ENCODE measurements at places on chromosomes 3 and 15. TPM values are rescaled to one million over a fixed set of nuclear protein-coding genes. Genes with fewer than 3 reads are reported as not detected.

GRCh38 chr3:38563886-38564270, 67.7 kb downstream of the EXOG start:
- no peaks in the 10 kb centered on the region for H3K27me3 ChIP-seq
- no peaks in the 10 kb centered on the region for H3K36me3 ChIP-seq
- H3K27ac ChIP-seq: no peak overlapping the region
- H3K4me3 ChIP-seq: no peak overlapping the region

DNA sequence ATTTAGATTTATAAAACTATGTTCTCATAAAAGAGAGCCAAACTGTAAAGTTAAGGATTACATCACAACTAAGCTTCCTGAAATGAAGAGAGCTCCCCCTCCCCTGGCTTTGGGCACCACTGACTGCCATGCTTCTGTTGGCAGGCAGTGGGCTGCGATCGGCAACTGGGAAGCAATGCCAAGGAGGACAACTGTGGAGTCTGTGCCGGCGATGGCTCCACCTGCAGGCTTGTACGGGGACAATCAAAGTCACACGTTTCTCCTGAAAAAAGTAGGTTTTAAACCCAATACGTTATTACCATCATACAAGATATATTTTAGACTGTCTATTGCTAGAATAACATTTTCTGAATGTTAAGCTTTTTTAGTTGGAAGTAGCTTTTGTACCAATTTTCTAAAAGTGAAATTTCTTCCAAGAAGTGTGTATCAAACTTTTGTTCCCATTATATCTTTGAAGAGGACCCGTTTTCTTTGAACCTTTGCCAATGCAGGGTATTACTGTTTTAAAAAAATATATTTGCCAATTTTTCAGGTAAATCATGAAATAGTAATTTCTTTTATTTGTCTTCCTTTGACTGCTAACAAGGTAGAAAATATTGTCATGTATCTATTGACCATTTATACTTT, 184.1 kb downstream of the ADAMTSL3 start:
- no peak overlapping the region for H3K27ac ChIP-seq
- no peaks in the 10 kb centered on the region for H3K36me3 ChIP-seq
- no peaks in the 10 kb centered on the region for H3K4me1 ChIP-seq
- DNase-seq: peak; percentile 36
- H3K27me3 ChIP-seq: no peaks in the 10 kb centered on the region

DNA sequence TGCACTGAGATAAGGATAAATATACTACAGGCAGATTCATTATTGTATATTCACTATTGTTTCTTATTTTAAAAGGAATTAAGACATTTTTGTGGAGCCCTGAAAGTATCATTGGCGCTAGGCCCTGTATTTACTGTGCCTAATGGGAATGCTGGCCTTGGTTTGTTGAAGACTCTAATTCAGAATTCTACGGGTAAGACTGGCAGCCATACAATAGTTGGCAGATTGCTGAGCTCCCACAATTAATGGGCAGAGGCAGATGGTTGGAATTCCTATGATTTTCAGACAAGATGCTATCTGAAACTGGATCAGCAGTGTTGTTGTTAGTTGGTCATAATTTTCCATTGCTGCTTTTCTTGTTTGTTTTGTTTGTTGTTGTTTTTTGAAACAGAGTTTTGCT, 14.7 kb downstream of the PGBD4 start:
- no peak overlapping the region for H3K27ac ChIP-seq
- H3K4me1 ChIP-seq: no peaks in the 10 kb centered on the region
- H3K27me3 ChIP-seq: no peaks in the 10 kb centered on the region
- no peak for DNase-seq
- no peak overlapping the region for H3K4me3 ChIP-seq

DNA sequence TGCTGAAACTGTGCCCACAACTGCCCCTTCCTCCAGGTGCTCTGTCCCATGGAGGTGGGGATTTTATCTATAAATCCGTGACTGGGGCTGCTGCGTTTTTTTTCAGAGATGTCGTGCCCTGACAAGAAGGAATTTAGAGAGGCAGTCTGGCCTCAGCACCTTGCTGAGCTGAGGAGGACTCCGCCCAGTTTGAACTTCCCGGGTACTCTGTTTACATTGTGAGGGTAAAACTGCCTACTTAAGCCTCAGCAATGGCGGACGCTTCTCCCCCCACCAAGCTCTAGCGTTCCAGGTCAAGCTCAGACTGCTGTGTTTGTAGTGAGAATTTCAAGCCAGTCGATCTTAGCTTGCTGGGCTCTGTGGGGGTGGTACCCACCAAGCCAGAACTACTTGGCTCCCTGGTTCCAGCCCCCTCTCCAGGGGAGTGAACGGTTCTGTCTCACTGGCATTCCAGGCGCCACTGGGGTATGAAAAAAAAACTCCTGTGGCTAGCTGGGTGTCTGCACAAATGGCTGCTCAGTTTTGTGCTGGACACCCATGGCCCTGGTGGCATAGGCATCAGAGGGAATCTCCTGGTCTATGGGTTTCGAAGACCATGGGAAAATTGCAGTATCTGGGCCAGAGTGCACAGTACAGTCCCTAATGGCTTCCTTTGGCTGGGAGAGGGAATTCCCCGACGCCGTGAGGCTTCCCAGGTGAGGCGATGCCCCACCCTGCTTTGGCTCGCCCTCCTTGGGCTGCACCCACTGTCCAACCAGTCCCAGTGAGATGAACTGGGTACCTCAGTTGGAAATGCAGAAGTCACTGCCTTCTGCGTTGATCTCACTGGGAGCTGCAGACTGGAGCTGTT, 68.5 kb upstream of the SGO1 start:
- H3K27ac ChIP-seq: no peak overlapping the region
- H3K27me3 ChIP-seq: no peaks in the 10 kb centered on the region
- no peaks in the 10 kb centered on the region for H3K36me3 ChIP-seq
- no peak overlapping the region for H3K4me3 ChIP-seq

- H3K27me3 ChIP-seq: no peaks in the 10 kb centered on the region
- no peak overlapping the region for H3K4me3 ChIP-seq
- H3K27ac ChIP-seq: no peak overlapping the region
- H3K36me3 ChIP-seq: no peaks in the 10 kb centered on the region
- no peak for DNase-seq
Measured at GRCh38 chr3:106117490-106117858, 248.7 kb upstream of the CBLB start.

DNA sequence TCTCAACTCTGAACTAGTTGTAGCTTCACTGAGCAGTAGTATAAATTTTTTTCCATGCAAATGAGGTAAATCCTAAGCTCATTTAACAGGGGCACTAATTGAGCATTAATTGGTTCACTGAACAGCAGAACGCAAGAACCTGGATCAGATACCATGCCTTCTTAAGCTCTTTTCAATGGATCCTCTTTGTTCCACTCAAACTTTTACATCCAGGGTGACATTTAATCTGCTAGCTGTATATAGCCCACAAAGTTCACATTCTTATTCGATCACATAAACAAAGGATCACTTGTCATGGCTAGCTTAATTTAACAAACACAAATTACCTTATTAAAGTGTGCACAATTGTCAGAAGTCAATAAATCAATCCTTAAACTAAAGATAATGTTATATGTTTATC, 281.6 kb downstream of the CNTN6 start:
- no peak overlapping the region for H3K4me3 ChIP-seq
- H3K27me3 ChIP-seq: no peaks in the 10 kb centered on the region
- H3K36me3 ChIP-seq: no peaks in the 10 kb centered on the region
- DNase-seq: no peak
- no peaks in the 10 kb centered on the region for H3K4me1 ChIP-seq
- H3K27ac ChIP-seq: no peak overlapping the region

DNA sequence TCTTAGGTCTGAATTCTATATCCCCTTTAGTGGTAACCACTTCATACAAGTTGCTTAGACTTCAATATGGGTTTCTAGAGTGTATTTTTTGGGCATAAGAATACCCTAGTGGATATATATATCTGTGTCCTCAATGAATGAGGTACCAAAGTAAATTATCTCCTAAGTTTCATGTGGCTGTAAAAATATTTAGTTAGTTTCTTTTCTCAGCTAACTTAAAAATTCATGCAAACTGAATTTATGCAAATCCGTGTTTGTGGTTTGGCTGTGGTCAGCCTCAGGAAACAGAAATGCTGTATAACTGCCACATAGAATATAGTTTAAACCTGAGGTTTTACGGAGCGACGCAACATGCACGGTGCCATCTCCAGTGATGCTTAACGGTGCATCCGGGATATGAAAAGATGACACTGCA, 80.3 kb downstream of the PEX5L start:
- no peak for DNase-seq
- H3K27me3 ChIP-seq: no peaks in the 10 kb centered on the region
- no peaks in the 10 kb centered on the region for H3K4me1 ChIP-seq
- H3K4me3 ChIP-seq: no peak overlapping the region

DNA sequence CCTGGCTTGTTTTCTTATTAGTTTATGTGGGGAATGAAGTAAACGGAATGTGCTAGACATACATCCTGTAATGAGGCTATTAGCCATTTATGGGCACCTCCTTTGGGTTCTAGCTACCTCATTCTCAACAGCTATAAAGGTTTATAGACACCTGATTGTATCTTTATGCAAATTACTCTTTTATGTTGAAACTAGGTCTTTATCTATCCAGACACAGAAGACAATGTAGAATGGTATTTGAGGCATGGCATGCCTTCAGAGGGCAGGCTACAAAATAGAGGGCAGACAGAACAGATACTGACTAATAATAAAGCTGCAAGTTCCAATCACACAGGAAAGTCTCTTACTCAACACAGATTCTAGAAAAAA, 27.1 kb downstream of the TBC1D2B start:
- no peak overlapping the region for H3K4me3 ChIP-seq
- peaks cover 4% of the 10 kb centered on the region for H3K4me1 ChIP-seq
- H3K27ac ChIP-seq: no peak overlapping the region
- H3K27me3 ChIP-seq: no peaks in the 10 kb centered on the region

GRCh38 chr15:80105595-80105994, 46.1 kb downstream of the ZFAND6 start:
- H3K27ac ChIP-seq: no peak overlapping the region
- no peak for DNase-seq
- no peaks in the 10 kb centered on the region for H3K27me3 ChIP-seq
- no peaks in the 10 kb centered on the region for H3K4me1 ChIP-seq
- no peak overlapping the region for H3K4me3 ChIP-seq

- H3K27ac ChIP-seq: no peak overlapping the region
- peaks cover 4% of the 10 kb centered on the region for H3K4me1 ChIP-seq
- H3K36me3 ChIP-seq: peaks cover under 1% of the 10 kb centered on the region
- no peak for DNase-seq
- H3K27me3 ChIP-seq: peaks cover 21% of the 10 kb centered on the region
Measured at GRCh38 chr15:72193836-72194396, 3.7 kb downstream of the GRAMD2A start.

DNA sequence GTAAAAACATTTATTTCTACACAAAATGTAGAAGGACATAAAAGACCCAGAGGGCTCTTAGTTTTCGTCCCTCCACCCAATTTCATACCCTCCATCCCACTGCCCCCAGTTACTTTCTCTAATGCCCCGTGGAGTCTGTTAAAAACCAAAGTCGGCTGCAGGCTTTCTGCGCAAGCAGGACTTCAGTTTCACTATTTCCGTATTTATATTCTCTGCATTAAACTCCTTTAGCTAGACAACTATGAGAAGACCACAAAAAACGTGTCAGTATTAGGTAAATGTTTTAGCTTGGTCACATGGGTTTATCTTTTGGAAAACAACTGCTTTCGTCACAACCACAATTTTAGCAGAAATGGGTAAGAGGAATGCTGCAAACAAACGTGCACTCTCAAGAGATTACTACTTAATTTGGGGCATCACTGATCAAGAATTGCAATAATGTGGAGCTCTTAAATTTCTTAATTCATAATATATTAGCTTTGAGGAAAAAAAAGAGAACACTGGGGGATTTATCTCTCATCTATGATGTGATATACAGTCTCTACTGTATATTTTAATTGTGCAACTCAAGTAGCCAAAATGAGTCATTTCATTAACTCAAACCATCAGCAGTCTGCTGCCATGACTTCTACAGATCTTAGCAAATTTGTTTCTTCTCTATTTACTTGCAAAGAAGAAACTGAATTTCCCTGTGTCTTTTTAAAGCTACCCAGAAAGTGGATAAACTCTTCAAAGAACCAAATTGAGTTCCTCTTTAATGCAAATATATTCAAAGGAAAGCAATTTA, 740 bp upstream of the NSMCE3 start:
- H3K4me1 ChIP-seq: peaks cover 2% of the 10 kb centered on the region
- DNase-seq: no peak
- no peaks in the 10 kb centered on the region for H3K36me3 ChIP-seq
- peak overlapping the region; percentile 85 for H3K4me3 ChIP-seq

DNA sequence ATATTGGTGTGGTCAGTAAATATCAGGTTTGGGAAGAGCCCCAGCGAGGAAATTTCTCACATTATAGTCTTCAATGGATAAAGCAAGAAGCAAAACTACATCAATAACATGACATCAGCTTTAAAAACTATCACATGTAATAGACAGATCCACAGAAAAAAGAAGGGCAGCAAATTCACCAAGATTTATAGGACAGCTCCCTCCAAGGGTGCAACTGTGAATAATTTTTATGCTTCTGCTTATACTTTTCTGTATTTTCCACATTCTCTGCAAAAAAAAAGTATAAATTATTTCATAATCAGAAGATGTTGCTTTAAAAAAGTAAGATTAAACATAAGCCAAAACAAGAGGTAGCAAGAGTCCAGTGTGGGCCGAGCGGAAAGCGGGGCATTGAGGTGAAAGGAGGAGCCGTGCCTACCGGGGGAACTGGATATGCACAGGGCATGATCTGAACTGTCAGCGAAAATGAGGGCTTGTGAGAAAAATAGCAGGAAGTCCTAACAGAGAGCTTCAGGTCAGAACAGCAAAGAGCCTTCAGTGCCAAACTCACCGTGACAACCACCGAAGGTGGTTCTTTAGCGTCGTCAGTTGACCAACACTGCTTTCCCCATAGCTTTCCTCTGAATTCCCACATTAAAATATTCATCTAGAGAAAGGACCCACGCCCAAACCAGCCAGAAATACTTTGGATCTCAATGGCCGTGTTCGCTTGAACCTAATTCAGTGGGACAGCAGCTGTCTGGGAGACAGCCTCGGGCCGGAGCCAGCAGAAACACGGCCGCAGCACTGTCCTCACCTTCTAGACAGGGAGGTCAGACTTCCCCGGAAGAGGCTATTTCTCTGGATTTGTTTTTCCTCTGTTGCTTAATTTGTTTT, 59.8 kb downstream of the FAM174B start:
- H3K27me3 ChIP-seq: no peaks in the 10 kb centered on the region
- DNase-seq: no peak
- no peaks in the 10 kb centered on the region for H3K4me1 ChIP-seq

- H3K27me3 ChIP-seq: no peaks in the 10 kb centered on the region
- DNase-seq: no peak
- no peak overlapping the region for H3K27ac ChIP-seq
- no peak overlapping the region for H3K4me3 ChIP-seq
- no peaks in the 10 kb centered on the region for H3K4me1 ChIP-seq
Measured at GRCh38 chr3:168968609-168969008, 694.9 kb downstream of the MECOM start.

- no peak overlapping the region for H3K4me3 ChIP-seq
- H3K27ac ChIP-seq: no peak overlapping the region
- peak; percentile 91 for DNase-seq
- H3K36me3 ChIP-seq: no peaks in the 10 kb centered on the region
- H3K4me1 ChIP-seq: peaks cover 17% of the 10 kb centered on the region
Measured at GRCh38 chr15:42084465-42085235, 9.7 kb downstream of the PLA2G4D start.

GRCh38 chr15:26771578-26772153, 1.2 kb downstream of the GABRB3 start:
- no peaks in the 10 kb centered on the region for H3K27me3 ChIP-seq
- no peak overlapping the region for H3K27ac ChIP-seq
- H3K4me3 ChIP-seq: peak overlapping the region; percentile 74
- DNase-seq: no peak
- H3K36me3 ChIP-seq: no peaks in the 10 kb centered on the region

GRCh38 chr3:59750391-59750790, 700.6 kb upstream of the CFAP20DC start:
- no peak overlapping the region for H3K27ac ChIP-seq
- no peaks in the 10 kb centered on the region for H3K36me3 ChIP-seq

WNT7A gene
- total RNA-seq: not detected

PLCB2 gene
- total RNA-seq: 9.4 TPM

ERICH6 gene
- total RNA-seq: not detected

CLN6 gene
- 60.0 TPM for total RNA-seq

NRROS gene
- 5.3 TPM for total RNA-seq
